ENCODE measurements at places on chromosomes 6 and 20.

- DNase-seq: no peak
Observed at GRCh38 chr6:42404484-42404883, 47.2 kb downstream of the TRERF1 start.

GRCh38 chr6:170250981-170251775 is 39.7 kb downstream of the DLL1 start:
- no peak for DNase-seq

DNA sequence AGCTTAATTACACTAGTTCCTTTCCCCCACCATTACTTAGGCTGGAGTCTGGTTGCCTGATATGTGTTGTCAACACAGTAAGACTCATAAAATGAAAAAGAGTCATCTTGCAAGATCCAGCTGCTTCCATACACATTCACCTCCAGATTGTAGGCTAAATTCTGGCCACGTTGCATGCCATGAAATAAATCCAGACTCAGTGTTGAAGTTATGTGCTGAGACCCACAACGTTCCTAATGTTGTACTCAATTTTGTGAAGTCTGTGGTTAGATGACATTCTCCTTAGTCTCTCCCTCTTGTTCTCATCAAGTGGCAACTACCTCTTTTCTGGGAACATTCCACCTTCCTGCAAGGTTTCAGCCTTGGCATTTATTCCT is 212.3 kb downstream of the LMBRD1 start:
- no peak for DNase-seq

GRCh38 chr20:51169813-51170212 is 146.9 kb upstream of the KCNG1 start:
- no peak for DNase-seq

- no peak for DNase-seq
Observed at GRCh38 chr20:37273988-37274387, 12.4 kb upstream of the GHRH start.

DNA sequence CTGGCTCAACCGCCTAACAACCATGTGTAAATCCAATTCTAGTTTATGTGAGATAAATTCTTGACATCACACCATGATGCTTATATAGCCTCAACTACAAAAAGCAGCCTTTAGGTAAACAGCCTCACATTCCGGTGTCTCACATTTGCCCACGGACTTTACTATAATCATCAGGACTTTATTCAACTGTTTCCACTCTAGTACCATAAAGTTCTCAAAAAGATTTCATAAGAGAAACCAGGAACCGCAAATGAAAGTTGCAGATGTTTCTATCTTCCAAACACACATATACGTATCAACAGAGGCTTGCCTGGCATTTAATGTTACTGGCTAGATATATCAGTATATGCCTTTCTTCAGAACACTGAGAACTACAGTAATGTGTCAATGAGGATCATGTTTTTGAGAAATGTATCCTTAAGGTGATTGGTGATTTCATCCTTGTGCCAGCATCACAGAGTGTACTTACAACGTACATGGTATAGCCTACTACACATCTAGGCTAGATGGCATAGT is 80.0 kb downstream of the EPB41L2 start:
- DNase-seq: no peak

GRCh38 chr20:44615169-44615791 is 32.9 kb downstream of the PKIG start:
- DNase-seq: no peak

DNA sequence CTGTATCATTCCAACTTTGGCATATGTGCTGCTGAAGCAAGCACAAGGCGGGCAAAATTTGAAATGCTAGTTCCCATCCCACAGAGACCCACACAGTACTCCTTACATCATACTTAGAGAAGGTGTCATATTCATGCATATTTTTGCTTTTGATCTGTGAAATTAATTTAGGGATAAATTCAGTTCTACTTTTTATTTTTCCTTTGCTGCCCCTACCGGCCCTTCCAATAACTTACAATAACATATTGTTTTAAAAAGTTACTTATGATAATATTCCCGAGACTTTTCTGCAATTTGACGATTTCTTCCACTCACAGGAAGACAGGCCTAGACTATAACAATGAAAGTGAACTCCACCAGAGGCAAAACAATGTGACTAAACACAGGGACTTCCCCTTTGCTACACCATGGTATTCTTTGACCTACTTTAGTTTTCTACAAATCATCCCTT is 35.0 kb downstream of the SESN1 start:
- no peak for DNase-seq

DNA sequence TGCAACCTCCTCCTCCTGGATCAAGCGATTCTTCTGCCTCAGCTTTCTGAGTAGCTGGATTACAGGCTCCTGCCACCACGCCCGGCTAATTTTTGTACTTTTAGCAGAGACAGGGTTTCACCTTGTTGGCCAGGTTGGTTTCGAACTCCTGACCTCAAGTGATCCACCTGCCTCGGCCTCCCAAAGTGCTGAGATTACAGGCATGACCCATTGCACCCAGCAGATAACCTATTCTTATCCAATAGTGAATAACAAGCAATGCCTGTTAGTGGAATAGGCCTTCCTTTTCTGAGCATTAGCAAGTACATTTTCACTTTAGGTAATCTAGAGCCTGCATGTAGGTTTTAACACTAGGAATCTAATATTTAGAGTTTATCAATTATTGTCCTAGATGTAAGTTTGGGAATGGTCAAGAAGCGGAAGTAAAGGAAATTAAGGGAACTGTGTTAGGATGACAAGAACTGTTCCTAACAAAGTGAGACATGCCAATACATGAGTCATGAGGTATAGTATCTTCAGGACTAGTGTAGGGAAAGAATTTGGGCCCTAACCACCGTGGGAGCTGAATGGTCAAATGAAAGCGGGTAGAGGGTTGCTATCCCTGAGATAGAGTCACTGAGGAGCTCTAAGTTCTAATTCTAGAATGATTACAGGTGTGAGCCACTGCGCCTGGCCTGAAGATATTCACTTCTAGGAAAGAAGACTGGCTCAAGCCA is 15.0 kb downstream of the BLTP3A start:
- DNase-seq: no peak

- no peak for DNase-seq
Observed at GRCh38 chr6:106901062-106901461, 73.5 kb downstream of the CD24 start.

DNA sequence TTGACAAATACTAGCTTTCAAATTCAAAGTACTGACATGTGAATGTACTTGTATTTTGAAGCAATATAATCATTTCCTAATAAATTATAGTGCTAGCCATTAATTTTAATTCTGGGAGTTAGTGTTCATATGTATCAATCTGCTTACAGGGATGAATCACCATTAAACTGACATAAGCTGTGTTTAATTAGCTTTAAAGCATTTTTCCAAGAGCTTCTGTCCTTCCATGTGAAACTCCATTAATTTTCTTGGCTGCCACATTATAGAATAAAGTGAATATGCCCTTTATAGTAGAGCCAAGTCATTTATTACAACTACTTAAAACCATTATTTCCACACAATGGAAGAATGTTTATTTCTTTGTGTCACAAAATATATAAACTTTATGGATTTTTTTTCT is 150.8 kb downstream of the COL21A1 start:
- no peak for DNase-seq

GRCh38 chr6:112752305-112752704 is 405.2 kb downstream of the RFPL4B start:
- no peak for DNase-seq

DNA sequence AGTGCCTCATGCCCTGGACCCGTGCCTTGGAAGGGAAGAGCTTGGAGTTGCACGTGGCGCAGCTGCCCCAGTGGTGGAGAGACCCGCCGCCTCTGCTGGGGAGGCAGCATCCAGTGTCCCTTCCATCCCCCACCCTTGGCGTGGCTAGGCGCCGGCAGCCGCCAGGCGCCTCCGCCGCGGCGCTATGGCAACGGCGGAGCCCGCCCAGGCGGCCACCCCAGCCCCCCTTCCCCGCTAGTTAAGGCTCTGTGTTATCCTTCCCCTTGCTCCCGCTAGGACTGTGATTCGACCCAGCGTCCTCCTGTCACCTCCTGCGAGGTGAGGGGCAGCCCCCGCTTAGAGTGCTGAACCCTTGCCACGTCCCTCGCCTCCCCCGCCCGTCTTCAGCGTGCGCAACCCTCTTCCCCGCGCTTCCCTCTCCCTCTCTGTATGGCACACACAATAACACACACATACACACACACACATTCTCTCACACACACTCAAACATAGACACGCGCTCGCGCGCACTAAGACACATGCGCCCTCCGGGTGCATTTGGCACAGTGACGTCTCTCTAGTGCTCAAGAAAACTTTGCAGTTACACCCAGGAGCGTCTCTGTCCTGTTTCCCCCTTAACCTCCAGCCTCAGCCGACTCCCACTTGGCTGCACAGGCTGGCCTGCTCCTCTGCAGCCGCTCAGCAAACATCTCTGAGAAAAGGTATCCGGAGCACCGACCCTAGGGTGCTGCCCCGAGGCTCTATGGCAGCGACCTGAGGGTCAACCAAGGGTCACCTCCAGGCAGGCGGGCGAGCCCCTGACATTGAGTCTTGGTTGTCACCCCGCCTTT is 8.5 kb downstream of the GRIK2 start:
- no peak for DNase-seq

DNA sequence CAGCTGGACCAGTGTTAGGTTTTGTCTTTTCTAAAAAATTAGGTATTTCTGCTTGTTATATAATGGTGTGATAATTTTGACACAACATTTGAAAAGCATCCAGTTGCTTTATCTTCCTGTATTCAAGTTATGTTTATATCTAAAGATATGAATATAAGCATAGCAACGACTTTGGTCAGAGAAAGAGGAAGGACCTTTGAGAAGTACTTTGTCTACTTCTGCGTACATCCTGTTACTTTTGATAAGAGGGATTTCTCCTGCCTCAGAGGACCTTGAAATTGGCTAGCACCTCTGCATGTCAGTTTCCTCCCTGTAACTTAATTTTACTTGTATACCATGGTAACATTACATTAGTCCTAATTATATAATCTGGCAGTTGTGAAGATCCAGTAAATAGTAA is 24.8 kb downstream of the PHF20 start:
- DNase-seq: no peak

GRCh38 chr6:40803897-40804702 is 216.9 kb upstream of the LRFN2 start:
- no peak for DNase-seq

DNA sequence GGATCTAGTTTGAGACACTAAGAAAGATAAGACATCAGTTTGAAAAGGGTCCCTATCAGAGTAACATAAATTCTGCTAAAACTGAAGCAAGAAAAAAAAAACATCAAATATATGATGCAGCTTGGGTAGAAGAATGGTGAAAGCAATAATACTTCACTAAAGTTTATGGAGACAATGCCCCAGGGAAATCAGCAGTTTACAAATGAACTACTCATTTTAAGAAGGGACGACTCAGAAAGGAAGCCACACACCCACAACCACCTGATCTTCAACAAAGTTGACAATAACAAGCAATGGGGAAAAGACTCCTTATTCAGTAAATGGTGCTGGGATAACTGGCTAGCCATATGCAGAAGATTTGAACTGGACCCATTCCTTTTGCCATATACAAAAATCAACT is 143.5 kb downstream of the TPBG start:
- no peak for DNase-seq

DNA sequence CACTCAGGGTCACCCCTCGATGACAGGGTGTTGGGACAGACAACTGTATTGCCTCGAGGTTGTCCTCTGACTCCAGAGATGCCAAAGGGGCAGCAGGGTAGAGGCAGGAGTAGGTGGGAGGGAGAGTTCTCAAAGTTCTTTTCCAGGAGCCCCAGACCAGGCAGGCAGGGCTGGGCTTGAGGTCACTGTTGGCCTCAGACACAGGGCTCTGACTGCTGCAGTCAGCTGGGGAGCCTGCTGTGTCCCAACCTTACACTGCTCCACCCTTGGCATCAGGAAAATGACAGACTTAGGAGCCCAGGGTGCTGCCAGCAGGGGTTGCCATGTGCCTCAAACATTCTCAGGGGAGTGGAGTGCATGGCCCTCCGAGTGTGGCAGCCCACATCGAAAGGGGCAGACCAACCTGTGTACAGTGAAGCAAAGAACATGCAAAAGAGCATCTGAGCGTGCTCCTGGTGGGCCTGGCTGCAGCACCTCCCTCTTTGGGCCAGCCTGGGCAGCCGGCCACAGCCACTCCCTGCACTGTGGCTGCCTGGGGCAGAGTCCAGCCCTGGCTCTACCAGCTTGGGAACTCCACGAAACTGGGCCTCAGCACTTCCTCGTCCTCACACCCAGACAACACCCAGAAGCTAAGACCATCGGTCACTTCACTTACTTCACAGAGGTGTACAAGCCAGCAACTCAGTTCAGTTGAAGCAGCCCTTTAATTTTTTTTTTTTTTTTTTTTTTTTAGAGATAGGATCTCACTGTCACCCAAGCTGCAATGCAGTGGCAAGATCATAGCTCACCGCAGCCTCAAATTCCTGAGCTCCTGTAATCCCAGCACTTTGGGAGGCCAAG is 24.0 kb downstream of the C6orf132 start:
- DNase-seq: no peak

DNA sequence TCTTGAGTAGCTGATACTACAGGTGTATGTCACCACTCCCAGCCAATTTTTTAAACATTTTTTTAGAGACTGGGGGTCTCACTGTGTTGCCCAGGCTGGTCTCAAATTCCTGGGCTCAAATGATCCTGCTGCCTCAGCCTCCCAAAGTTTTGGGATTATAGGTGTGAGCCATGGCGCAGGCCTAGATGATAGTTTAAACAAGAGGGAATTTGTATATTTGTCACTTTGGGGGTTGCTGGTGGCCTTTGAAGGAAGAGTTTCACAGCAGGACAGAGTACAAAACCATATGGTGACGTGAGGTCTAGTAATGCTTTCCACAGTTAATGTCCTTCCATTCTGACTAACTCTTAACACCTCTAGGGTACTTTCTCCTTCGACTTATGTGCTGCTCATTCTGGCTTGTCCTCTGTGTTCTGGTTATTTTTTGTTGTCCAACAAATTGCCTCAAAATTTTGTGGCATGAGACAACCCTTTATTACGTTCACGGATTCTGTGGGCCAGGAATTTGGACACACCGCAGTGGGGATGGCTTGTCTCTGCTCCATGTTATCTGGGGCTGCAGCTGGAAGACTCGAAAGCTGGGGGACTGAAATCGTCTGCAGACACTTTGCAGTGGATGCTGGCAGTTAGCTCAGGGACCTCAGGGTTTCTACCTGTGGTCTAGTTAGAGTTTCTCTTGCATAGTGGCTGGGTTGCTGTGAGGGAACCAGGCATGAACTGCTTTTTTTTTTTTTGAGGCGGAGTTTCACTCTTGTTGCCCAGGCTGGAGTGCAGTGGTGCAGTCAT is 23.0 kb upstream of the IER3 start:
- no peak for DNase-seq

DNA sequence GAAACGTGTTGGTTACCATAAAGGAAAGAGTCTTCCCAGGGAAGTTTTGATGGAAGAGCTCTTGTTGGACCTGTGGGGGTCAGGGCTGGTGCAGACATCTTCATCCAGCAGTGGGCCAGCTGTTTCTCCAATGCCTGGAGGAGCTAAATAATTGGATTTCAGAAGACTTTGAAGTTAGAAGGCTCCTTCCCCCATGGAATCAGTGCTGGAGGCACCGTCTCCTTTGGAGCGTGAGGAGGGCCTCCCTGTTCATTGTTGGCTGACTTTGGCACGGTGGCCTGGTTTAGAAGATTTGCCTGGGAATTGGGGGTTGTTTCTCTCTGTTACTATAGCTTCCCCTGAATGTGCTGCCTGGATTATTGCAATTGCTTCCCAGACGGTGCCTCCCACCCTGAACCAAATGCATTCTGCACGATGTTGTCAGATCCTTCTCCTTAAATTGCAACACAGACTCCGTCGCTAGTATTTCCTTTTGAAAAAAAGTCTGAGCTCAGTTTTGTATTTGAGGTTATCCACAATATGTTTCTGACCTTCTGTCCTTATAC is 27.7 kb upstream of the KCNG1 start:
- DNase-seq: no peak

- no peak for DNase-seq
Observed at GRCh38 chr6:39086294-39086693, 28.7 kb downstream of the SAYSD1 start.

All from activated CD4-positive, CD25-positive, alpha-beta regulatory T cell (primary cell).